ENCODE measurements at places on chromosomes 1 and 21.

DNA sequence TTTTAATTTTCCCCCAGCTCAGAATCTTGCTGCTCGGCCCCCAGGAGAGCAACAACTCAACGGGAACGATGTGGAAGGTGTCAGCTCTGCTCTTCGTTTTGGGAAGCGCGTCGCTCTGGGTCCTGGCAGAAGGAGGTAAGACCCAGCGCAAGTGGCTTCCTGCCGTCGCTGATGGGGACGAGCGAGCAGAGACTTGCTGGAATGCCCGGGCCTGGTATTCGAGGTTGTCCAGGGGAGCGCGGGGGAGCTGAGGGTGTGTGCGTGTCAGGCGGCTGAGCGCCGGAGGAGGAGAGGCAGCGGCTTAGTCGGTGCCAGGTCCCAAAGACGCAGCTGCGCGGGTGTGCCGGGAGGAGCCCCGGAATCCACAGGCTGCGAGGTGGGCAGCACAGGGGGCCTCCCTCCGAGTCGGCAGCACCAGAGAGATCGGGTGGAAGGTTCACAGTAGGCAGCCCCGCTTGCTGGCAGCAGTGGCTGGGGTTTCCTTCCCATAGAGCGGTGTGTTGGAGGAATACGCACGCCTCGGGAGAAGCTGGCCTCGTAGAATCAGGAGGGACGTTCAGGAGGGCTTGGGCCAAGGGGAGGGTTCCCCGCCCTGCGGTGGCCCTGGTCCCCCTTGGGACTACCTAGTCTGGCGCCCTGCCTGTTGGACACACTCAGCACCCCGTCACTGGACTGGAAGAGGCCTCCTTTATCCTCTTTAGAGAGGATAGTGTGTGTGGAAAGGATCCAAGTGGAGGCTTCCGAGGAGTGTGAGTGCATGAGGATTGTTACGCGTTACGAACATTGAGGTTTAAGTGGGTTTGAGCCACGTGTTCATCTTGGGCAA lies 547 bp downstream of the PDPN start:
- DNase-seq: peak; percentile 80

DNA sequence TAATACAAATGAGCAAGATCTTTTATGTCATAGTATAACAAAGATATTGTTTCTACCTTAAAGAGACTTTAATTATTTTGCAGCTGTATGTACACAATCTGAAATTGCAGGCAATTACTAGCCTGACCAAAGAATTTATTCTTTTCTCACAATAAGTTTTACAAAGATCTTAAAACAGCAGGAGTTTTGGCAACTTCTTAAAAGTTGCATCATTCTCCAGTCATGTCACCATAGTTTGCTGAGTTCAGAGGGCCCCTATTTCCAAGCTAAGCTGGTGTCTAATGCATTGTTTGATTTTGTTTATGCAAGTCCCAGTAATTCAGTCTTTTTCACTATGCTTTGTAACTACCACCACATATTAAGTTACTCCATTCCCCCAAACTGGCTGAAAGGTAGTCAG lies 114.8 kb downstream of the DNAH14 start:
- no peak for DNase-seq

GRCh38 chr1:2279210-2279639 lies 51.1 kb downstream of the SKI start:
- peak; percentile 85 for DNase-seq

DNA sequence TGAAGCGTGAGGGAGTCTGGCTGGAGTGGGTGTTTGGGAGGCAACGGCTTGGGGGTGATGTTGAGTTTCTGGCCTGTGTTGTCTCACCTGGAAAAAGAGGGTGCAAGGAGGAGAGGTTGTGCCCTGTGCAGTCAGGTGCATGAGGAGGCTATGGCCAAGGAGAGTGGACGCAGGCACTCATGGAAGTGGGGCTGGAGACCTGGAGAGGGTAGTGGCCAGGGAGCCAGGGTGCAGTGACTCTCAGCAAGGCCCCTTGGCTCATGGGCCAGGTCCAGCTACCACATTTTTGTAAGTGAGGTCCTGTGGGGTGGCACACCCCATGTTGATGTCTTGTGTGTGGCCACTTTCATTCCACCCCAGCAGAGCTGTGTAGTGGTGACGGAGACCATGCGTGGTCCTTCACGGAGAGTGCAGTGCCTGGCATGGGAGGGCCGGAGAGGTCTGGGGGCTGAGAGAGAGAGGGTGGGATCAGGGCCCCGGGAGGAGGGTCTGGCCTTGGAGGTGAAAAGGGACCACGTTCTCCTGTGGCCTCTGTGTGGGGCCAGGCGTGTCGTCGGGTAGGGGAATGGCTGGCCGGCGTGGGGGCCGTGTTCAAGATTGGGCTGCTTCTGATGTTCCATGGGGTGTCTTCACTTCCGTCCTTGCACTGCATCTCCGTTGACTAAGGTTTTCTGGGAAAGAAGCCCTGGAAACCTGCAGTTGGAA lies 6.1 kb downstream of the SNAP47 start:
- no peak for DNase-seq

DNA sequence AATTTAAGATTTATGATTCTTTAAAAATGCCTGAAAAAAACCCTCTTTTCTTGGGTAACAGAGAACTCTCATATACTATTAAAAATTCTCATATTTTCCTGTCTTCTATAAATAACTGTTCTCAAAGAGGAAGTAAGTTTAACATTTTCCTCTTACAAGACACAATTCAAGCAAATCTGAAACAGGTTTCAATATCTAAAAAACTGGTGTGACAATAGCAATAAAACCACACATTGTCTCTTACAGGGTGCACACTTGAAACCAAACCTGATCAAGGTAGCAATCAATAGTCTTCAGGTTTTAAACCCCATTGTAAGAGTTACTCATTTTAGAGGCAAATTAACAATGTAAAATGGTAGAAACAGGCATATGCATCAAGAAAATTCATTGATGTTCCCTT lies 28.0 kb downstream of the FUBP1 start:
- DNase-seq: no peak

- no peak for DNase-seq
These were observed 25.1 kb upstream of the DNAJC6 start for GRCh38 chr1:65284229-65284628.

DNA sequence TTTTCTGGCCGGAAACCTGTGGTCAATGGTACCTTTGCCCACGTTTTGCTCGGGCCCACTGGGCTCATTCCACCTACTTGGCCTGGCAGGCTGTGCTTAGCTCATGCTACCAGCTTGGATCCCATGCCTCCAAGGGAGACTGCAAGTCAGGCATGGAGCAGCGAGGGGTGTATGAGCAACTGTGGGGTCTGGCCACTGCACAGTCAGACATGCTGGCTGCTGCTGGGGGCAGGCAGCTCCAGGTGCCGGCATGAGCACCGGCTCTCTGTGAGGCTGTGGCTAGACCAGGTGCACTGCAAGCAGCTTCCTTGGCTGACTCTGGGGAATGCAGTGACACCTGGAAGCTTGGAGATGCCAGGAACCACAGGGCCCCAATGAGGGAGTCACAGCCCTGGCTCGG lies 161.1 kb upstream of the DUSP10 start:
- no peak for DNase-seq

DNA sequence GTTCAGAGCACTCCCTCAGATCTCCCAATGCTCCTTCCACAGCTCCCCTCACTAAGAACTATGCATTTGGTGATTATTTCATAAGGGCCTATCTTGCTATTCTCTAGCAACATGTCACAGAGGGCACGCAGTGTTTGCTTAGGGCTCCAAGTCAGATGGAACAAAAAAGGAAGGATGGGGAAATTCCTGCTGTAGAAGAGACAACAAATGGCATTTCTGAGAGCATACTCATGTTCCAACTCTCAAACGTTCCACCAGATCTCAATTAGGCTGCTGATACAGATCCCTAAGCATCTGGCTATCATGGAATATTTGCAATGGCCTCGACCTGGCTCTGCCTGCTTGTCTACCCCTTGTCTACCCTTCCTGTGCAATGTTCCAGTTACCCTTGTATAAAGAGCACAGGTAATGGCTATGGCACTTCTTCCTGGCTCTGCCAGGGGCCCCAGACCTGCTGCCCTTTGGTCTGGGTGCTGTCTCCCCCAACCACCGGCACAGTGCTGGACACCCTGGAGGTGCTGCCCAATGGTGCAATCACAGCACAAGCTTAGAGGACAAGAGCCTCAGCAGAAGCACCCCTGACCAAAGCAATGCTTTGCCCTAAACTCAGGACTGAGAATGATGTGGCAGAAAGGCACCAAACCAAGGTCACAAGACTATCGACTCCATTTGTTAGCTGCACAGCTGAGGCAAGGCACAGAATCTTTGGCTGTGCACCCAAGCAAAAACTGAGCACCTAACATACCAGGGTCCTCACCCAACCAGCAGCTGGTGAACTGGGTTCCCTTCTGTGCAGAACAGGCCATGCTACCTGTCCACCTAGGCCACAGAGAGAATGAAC lies 3.6 kb downstream of the PARP1 start:
- DNase-seq: no peak

DNA sequence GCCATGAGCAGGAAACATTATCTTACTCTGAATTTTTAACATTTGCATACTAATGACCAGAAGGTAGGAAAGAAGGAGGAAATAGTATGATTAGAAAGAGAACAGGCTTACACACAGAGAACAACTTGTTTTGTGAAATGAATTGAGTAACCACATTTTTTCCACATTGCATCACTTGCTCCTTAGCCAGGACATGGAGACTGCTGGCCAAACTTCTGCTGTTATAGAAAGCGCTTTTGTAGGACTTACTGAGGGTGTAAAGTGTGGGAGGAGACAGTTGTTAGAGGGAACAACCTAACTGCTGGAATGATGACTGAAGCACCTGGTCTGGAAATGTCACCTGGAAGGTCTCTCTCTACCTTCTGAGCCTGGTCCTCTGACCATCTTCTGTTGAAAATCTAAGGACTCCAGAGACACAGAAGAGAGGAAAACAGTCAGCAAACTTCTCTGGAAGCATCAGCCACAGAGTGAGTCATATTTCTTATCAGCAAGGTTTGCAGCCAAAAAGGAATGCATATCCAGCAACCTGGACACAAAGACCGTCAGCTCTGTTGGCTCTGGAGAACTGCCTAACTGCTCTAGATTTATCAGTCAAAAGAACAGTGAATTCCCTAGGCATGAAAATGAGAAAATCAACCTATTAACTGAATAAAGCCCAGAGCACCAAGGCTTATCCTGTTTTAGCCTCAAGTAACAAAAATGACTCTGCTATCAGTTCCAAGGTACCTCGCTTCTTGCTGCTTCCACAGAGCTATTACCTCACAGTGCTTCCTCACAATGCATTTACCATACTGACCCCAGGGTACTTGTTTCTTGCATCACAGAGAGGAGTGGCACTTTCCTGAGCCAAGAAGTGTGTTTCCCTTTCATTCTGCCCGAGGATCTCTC lies 88.0 kb upstream of the SLFNL1 start:
- DNase-seq: peak; percentile 96

GRCh38 chr1:116504308-116505156 lies 66.3 kb downstream of the CD58 start:
- no peak for DNase-seq

DNA sequence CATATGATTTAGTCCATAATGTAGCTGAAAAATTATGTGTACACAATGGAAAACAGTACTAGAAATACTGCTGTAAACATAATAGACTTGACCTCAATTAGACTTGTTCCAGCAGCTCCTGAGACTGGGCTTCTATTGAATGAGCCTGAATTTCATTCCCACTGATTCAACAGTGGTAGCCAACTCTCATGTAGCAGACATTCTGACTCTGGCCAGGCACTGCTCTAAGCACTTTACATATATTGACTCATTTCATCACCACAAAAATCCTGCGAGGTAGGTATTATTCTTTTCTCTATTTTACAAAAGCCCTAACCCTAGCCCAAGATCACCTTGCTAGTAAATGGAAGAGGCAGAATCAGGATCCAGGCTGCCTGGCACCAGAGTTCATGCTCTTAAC lies 12.8 kb upstream of the CTSS start:
- DNase-seq: no peak

DNA sequence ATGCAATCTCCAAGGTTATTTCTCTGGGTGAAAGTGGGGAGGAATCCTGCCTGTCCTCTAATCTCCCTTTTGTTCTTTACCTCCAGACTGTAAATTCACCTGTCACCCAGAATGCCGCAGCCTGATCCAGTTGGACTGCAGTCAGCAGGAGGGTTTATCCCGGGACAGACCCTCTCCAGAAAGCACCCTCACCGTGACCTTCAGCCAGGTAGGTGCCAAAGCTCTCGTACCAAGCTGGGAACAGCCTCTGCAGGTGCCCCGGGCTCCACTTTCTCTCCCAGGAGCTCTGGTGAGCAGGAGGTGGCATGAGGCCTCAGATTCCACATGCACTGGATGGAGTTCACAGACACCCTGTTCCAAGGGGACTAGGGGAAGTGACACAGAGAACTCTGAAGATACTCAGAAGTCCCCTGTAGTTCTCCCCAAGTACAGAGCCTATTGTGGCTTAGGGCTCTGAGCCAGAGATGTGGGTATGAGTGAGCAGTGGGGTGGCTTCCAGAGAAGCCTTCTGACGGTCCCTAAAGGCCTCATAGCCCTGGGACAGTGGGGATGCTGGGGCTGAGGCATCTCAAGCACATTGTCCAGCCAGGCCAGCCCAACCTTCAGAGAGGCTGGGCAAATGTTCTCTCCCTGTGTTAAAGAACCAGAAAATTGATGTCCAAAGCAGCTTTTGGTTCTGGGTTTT lies 30.9 kb downstream of the RASSF5 start:
- DNase-seq: no peak

DNA sequence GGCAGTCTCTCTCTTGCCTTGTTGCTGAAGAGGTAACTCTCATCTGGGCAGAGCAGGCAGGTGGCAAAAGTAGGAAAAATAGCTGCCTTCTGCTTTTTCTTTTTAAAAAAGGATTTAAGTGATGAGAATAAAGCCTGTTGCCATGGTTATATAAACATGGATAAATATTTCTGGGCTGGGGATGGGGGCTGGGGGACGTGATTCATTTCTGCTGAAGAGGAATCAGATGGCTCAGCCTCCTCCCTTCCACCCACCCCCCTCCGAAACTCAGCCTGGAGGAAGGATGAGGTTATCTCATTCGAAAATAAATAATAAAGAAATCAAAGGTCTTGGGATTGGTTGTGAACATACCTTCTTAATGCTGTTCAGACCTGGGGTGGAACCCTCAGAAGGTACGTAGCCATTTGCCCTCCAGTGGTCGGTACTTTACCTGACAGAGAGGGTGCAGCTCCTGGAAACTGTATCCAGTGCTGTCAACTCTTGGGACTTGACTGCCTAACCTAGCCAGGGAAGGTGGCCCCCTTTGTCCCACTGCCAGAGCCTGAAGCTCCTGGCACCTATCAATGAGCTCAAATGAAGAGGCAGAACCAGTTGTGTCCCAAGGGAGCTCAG lies 3.8 kb upstream of the INKA2 start:
- peak; percentile 71 for DNase-seq

DNA sequence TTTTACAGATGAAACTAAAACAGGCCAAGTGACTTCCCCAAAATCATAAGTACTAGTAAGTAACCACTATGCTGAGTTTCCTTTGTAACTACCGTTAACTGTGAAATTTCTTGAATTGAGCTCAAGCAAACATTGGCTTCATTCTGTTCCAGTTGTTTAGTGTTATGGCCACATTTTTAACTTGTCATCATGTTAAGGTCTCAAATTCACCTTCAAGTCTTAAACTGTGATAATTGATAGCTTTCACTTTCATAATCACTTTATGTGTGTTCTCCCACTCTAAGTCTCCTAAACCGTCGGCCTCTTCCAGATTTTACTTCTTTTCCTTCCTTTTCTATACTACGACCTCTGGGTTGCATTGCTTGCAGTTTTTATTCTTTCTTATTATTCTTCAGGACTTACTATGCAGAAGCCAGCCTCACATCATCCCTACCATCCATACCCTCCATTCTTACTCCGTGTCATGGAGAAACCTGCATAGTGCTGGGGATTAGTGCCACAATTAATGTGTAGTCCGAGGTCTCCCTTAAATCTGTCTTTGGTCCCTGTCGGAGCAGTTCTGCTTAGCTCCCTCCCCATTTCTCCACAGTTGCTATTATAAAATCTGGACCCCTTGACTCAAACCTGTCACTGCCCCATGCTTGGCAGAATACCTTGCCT lies 5.8 kb downstream of the KIF1B start:
- no peak for DNase-seq

All from NCI-H226 (cell line).